Activated CD4-positive, CD25-positive, alpha-beta regulatory T cell (primary cell): ENCODE measurements at places on chromosomes 13 and 19.

DNA sequence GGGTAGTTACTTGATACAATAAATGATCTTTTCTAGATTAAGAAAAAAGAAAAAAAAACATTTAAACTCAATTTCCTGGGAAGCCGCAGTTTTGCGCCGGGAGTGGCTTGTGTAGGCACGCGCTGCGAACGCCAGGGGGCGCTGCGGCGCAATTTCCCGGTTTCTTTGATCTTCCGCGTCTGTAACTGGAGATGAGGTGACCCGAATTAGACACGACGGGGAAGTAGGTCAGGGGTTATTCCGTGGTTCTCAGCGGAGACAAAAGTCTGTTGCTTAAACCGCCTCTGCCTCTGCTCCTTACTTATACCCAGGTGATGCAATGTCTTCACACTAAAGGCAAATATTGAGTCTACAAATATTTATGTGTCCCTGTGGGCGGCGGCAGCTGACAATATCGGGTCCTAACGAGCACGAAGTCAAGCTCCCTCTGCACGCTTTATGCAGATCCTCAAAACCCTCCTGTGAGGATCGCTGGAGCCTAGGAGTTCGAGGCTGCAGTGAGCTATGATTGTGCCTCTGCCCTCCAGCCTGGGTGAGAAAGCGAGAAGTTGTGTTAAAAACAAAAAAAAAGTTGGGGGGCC, 15.2 kb downstream of the STXBP2 start:
- DNase-seq: peak; percentile 78

DNA sequence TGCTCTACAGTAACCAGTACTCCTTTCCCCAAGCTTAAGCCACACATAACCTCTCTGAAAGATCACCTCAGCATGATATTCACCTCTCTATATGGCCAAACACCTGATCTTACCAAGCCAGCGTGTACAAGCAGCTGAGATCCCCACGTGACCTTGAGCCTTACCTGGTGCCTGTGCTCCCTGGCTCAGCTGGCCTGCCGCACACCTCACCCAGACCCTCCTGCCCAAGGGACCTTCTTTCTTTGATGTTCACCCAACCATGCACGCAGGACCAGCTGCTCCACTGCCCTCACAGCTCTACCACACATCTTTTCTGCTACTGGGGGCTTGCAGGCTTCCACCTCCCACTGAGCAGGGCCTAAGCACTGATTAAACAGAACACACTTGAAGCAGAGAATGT, 9.0 kb downstream of the DHRS12 start:
- no peak for DNase-seq

- no peak for DNase-seq
Measured at GRCh38 chr13:35014606-35015213, 72.6 kb downstream of the NBEA start.

- no peak for DNase-seq
Measured at GRCh38 chr13:26726684-26727083, 33.9 kb downstream of the GPR12 start.

DNA sequence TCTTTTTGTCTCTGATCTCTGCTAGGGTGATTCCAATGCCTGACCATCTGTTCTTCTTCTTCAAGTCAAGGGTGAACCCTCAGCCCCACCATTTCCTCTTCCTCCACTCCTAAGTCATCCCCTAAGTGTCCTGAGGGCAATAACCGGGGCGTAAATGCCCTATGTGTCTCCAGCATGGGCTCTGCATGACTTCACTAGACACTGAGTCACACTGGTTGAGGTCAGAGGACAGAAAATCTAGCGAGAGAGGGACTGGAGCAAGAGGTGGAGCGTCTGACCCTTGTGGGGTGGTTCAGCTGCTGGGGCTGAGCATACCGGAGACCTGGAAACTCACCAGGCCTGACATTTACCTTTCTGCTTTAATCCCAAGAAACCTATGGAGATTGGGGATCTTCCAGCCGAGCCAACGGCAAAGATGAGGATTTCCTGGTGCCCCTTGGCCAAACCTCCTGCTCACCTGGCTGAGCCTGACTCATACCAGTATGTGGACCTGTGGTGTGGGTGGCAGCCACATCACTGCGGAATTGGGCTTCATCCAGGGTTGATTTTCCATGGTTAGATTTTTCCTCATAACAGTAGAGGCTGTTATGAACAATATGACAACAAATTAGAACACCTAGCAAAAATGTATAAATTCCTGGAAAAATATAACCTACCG, 26.9 kb downstream of the SCGB2B2 start:
- DNase-seq: no peak

GRCh38 chr13:57996717-57997116, 365.2 kb downstream of the PCDH17 start:
- DNase-seq: no peak

GRCh38 chr13:99859178-99860177, 112.1 kb downstream of the ZIC5 start:
- no peak for DNase-seq

DNA sequence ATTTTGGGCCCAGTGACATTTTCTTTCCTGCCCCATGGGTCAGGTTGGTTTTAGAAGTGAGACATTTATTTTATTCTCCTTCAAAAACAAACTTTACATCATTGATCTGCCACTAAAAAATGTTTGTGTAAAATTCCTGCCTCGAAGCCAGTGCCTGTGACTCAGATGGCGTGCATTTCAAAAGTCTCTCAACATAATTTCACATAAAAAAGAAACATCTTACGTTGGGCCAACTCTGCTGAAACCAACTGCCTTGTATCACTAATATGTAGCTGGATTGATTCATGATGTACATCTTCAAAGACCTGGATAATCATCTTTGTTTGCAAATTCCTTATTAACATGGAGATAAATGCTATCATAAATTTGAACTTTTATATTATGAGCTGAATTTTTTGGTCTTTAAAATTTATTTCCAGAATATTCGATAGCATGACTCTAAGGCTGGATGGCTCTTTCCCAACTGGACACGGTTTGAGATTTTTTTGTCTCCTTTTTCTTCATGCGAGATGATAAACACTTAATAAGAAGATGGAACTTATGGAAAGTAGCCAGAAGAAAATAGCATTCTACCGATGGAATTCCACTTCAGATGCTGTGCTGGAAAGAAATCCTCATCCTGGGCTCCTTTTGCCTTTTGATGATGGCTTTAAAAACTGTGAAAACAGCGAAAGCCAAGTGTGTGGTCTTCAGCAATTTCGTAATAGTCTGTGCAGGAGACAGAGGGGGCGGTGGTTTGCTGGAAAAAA, 420.5 kb downstream of the FGF9 start:
- DNase-seq: no peak

- DNase-seq: no peak
Measured at GRCh38 chr13:68234274-68234673, 1004.1 kb upstream of the PCDH9 start.

GRCh38 chr19:41431426-41432386, 4.5 kb upstream of the B3GNT8 start:
- DNase-seq: no peak

- no peak for DNase-seq
Measured at GRCh38 chr13:91078093-91078679, 269.3 kb upstream of the MIR17HG start.

DNA sequence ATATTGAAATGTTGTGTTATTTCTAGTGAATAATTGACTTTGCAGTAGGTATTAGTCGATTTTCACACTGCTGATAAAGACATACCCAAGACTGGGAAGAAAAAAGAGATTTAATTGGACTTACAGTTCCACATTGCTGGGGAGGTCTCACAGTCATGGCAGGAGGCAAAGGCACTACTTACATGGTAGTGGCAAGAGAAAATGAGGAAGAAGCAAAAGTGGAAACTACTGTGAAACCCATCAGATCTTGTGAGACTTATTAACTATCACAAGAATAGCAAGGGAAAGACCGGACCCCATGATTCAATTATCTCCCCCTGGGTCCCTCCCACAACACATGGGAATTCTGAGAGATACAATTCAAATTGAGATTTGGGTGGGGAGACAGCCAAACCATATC, 9.9 kb upstream of the C5AR2 start:
- DNase-seq: no peak

DNA sequence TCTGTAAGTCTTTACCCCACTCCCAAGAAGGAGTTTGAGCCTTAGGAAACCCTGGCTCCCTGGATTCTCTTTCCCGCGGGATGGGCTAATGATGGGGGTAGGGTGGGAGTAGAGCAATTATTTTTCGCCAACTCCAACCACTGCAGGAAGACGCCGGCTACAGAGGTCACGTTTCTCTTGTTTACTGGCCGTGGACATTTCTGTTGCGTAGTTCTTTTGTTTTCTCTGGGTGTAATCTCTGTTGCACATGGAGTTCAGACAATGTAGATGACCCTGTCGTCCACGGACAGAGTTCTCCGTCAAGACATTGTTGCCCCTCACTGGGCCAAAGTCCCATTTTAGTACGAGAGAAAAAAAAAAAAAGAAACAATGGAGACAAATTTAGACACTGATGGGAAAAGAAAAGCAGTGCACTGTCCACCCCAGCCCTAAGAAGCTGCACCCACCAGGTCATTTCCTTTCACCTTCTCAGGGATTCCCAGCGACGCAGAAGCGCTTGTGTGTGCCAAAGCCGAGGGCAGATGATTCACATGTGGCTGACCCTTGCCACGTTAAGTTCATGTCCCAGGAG, 133.9 kb upstream of the ARGLU1 start:
- DNase-seq: no peak

GRCh38 chr19:10431943-10432735, 11.8 kb downstream of the PDE4A start:
- no peak for DNase-seq

DNA sequence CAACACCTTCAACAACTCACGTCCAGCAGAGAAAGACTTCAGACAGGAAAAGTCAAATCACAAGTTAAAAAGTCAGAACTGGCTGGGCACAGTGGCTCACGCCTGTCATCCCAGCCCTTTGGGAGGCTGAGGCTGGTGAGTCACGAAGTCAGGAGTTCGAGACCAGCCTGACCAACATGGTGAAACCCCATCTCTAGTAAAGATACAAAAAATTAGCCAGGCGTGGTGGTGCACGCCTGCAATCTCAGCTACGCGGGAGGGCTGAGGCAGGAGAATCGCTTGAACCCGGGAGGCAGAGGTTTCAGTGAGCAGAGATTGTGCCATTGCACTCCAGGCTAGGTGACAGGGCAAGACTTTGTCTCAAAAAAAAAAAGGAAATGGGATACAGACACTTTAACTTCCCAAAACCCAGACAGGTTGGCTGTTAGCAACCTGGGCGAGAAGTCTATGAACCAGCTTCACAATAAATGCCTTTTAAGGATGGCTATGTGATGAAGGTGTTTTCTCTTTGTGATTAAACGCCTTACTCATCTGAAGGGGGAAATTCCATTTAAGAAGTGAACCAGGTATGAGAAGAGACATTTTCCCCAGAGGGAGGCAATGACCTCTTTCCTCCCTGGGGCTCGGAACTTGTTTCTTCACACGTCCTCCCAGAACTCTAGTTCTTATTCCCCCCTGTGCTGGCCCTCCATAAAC, 80.4 kb downstream of the INSR start:
- no peak for DNase-seq
